GM03348 (cell line): ENCODE measurements at places on chromosomes 2 and 18.

DNA sequence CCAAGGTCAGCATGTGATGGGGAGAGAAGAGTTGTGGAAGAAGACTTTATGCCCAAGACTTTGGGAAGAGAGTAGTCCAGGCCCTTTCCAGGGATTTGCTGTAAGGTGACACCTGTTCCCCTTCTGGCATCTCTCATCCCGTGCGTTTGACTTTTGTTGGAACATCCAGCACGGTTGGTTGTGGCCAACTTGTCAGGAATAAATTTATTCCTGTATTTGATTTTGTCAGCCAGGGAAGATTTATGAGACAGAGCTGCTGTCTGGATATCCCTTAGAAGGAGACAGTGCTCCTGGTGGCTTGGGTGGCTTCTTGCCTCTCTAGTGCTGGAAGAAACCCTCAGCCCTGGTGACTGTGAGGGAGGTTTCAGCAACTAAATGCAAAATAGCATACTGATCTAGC, 121.5 kb downstream of the PTPRM start:
- no peak for DNase-seq

DNA sequence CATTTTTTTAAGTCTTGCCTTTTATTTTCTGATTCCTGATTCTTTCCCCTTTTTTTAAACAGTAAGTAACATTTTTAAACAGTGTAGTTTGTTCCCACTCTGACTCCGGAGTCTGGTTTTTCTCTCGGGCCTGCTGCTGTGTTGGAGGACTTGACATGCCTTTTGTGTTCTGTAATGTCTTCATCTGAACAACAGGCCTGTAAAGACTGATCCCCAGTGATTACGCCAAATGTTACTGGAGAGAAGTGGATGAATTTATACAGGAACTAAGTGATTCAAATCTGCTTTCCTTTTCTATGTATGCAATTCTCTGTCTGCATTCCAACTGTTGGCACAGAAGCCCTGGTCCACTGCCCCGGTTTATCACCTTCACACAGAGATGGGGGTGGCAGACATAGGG, 54.3 kb upstream of the RMDN2 start:
- DNase-seq = no peak

DNA sequence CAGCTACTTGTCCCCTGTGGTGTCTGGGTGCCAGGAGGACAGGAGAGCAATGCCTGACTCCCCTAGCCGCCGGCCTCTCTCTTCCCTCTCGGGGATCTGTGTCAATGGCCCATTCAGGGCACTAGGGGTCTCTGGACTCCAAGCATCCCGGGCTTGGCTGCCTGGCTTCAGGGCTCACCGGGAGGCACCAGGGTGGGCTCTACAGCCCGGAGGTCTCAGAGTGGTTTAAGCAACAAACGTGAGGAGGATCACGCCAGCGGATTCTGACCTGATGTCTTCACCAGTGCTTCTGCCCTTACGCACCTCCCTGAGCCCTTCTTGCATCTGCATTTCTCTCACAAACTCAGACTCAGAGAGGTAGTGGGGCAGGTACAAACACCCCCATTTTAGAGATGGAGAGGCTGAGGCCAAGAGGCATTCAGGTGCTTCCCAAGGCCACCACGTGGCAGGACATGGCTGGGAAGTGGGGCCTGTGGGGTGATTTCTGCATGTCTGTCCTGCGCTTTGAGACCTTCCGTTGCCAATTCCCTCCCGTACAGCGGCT, 243.0 kb downstream of the CELF4 start:
- DNase-seq = peak; percentile 71

DNA sequence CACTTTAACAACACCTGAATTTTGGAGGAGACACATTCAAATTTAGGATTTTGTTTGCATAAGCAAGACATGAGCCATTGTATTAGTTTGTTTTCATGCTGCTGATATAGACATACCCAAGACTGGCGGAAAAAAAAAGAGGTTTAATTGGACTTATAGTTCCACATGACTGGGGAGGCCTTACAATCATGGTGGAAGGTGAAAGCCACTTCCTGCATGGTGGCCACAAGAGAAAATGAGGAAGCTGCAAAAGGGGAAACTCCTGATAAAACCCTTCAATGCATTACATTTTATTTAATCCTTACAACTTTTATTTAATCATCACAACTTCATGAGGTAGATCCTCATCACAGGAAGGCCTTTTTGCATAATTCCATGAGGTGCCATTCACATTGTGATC, 242.0 kb upstream of the STON1 start:
- no peak for DNase-seq

DNA sequence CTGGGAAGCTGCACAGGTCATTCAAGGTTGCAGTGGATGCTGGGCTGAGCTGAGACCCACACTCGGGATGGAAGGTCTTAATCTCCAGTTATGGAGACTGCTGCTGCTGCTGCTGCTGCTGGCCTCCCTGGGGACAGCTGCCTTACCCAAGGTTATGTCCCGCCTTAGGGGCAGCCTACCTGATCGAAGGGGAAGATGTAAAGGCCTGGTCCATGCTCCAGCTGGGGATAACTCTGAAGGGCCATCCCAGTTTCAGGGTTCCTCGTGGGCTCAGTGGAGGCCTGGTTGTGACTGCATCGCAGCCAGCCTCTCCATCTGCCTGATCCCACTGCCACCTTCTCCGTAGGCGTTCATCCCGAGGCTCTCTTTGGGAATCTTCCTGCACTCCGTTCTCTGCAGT, 33.0 kb downstream of the RHOB start:
- DNase-seq = no peak

- no peak for DNase-seq
Observed at GRCh38 chr2:26605999-26606846, 34.9 kb downstream of the CIB4 start.

- no peak for DNase-seq
Observed at GRCh38 chr18:70425236-70425635, 136.4 kb downstream of the SOCS6 start.

- DNase-seq = no peak
Observed at GRCh38 chr2:158269143-158269542, 167.5 kb downstream of the UPP2 start.
